ENCODE measurements at places on chromosomes 3 and 15.

- DNase-seq, result no peak
Measured at GRCh38 chr3:142962520-142963233, 797 bp downstream of the PAQR9 start.

- no peak for DNase-seq
Measured at GRCh38 chr3:152038490-152038889, 165.0 kb downstream of the SUCNR1 start.

DNA sequence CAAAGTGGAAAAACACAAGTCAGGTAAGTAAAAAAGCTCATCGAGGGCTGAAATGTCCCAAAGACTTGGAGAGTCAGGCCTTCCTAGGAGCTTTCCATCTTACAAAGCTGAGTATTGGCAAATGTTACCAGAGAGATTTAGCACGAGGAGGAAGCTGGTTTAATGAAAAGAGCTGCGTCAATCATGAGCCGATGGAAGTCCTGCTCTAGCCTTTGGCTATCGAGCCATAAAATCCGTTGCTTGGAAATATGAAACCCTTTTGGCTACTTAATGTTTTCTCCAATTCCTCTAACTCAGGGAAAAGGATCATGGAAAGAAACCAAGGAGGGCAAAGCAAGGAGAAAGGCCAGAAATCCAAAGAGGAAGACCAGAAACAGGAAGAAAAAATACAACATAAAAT, 1074.6 kb downstream of the FHIT start:
- no peak for DNase-seq

GRCh38 chr3:41419809-41420208, 220.5 kb downstream of the CTNNB1 start:
- no peak for DNase-seq

DNA sequence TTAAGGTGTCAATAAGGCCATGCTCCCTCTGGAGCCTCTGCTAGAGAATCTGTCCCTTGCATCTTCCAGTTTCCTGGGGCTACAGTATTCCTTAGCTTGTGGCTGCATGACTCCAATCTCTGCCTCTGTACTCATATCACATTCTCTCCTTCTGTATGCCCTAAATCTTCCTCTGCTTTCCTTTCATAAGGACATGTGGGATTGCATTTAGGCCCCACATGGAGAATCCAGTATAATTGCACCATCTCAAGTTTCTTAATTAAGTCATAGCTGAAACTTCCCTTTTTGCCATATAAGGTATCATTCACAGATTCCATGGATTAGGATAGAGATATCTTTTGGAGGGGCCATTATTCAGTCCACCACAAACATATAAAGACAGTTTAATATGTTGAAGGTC, 409.8 kb upstream of the TMCO5A start:
- no peak for DNase-seq

DNA sequence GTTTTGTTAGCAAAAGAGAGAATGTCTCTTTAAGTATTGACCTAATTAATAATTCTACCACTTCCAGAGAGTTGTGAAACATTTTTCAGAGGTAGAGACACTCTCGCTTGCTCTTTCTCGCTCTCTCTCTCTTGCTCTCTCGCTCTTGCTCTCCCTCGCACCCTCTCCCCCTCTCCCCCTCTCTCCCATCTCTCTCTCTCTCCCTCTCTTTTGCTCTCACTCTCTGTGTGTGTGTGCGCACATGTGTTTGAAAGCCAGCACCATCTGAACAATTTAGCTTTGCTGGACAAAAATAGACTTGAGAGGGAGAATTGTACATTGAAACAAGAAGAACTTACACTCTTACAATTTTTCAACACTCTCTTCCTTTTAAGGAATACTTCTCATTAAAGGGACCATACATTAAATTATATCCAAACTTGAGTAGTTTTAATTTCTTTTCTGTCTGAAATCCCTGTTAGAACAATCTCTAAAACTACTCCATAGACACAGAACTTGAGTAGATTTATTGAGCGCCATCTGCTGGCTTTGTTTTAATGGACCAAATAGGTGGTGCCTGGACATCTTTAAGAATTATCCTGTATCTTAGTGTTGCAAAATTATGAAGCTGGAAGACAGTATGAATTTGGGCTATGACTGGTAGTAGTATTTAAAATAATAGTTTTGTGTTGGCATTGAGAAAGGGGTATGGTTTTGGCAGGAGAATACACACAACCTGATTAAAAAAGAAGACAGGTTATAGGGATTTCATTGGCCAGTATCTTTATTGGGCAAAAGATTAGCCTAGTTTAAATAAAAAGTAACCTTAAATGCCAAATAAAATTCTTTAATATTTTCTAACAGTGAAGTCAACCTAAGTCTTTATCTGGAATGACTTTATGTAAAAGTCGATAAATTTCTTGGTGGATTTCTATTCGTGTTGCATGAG, 124.6 kb downstream of the AKAP13 start:
- no peak for DNase-seq

- DNase-seq, result no peak
Measured at GRCh38 chr15:60507596-60508424, 28.9 kb upstream of the ICE2 start.

- no peak for DNase-seq
Measured at GRCh38 chr15:57532731-57533447, 58.8 kb upstream of the MYZAP start.

DNA sequence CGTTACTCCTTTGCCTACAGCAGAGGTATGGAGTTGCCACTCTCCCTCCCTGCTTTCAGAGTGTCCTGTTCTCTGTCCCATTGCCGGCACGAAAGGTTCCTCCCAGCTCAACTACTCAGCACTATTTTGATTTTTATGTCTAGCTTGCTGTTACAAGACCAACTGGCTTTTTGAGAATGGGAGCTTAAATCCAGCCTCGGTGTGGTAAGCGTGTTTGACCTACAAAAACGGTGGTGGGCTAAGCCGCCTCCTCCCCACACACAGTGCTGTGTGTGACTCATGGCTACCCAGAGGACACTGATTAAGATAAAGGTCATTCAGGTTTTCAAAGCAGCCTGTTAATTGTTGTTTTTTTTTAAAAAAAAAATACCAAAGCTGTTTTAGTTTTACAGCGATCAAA, 64.5 kb downstream of the LRTM1 start:
- DNase-seq, result no peak

DNA sequence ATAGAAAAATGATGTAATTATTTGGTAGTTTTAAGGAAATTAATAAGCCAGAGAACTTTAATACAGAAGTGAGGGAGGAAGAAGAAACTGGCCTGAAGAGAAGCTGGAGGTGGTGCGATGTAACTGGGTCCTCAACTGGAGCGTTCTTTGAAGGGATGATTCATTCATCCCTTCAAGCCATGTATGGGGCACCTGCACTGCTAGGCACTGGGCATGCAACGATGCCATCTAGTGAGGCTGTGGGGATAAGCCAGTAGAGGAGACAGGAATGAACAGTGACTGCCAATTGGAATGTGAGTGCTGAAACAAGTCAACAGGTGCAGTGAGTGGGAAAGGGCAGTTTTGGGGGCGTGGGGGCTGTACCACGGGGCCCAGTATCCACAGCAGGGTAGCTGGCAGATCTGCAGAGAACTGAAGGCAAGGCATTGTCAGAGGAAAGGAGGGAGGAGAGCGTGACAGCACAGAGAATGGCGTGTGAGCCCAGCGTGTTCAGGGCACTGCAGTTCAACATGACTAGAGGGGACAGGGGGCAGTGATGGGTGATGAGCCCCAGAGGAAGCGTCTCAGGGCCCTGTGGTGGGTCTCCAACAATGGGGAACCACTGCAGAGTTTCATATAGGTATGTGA, 3.8 kb upstream of the KIF23 start:
- no peak for DNase-seq

GRCh38 chr15:93200081-93200836, 111.2 kb upstream of the RGMA start:
- DNase-seq, result no peak

DNA sequence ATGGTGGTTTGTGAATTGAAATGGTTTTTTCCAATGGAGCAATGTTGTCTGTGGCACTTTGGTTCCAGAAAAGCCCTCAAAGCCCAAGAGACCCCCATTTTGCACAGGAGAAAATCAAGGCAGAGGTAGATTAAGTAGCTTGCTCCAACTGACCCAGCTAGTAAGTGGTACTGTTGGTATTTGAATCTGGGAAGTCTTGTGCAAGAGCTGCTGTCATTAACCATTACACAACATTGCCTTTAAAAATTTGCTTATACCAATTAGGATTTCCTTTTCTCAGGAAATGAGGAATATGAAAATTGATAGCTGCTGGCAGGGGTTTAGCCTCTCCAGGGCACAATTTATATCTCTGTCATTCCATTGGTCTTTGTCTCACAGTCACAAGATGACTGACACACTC, 102.4 kb upstream of the UBE3A start:
- DNase-seq, result no peak

GRCh38 chr3:149080699-149081091, 5.6 kb downstream of the HLTF start:
- no peak for DNase-seq

GRCh38 chr3:130870423-130870822, 23.5 kb upstream of the ATP2C1 start:
- no peak for DNase-seq

GRCh38 chr15:26656080-26656479, 116.8 kb downstream of the GABRB3 start:
- DNase-seq, result no peak

DNA sequence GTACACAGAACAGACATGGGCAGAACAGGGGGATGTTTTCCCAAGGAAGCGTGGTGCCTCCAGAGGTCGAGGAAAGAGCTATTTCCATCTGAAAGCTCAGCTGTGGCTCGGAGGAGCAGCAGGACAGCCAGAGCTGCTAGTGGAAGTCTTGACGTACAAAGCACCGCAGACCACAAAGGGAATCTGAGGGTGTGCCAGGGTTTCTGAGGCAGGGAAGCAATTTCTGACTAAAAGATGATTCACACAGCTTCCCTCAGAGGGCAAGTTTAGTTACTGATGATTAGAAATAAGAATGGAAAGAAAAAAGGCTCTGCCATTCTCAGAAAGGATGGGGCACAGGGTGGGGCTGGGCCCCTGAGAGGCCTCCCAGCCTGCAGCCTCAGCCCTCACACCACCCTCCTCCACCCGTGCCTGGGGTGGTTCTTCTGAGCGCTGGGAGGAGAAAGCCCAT, 45.8 kb upstream of the SEC13 start:
- DNase-seq, result peak; percentile 16

- DNase-seq, result no peak
Measured at GRCh38 chr3:136334209-136334608, 84.1 kb downstream of the PCCB start.

DNA sequence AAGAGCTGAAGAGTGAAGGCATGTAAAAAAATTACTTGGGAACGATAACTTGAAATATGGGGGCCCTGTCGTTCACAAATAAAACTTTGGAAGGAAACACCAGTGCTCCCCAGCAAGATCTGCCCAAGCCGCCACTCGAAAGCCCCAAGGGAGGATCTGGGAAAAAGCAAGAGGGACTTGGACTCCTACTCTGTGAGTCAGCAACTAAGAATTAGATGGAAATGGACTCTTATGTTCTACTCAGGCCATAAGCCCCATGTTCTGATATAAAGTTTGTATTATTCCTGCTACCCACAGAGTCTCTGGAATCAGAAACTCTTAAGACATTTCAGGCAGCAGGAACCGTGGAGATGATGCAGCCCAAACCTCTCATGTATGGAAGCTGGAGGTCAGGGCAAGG, 75.7 kb downstream of the ITGB5 start:
- no peak for DNase-seq

DNA sequence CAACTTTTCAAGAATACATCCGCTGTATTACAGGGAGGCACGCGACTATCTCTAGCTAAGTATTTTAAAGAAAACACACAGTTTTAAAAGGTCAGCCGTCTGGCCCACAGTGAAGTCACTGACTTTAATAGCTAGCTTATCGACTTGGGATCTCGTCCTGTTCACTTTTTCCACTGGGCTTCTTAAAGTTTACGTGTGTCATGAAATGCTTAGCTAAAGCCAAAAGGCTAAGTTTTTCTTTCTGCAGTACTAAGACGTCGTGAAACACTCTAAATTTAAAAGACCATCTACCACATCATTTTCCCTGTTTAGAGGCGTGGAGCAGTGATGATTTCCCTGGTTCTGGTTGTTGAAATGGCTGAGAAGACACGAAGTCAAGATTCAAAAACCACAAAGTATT, 27.1 kb downstream of the LRIG1 start:
- DNase-seq, result no peak

DNA sequence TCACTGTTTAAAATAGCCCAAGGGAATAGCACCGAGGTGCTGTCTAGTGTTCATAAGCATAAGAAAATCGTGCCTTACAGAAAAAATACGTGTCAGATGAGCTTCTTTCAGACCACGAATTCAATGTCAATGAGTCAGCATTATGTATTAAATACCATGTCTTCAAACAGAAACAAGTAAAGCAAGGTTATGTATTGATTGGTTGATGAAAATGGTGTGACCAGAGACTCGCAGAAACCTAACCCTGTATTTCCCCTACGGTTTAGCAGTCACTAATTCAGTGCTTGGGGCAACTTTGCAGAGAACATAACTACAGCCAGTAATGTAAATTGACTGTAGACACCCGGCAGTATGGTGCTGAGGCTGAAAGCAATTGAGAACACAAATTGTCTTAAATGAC, 307.7 kb downstream of the IL5RA start:
- DNase-seq, result no peak

- DNase-seq, result peak; percentile 22
Measured at GRCh38 chr15:101320501-101321052, 25.5 kb upstream of the SNRPA1 start.

DNA sequence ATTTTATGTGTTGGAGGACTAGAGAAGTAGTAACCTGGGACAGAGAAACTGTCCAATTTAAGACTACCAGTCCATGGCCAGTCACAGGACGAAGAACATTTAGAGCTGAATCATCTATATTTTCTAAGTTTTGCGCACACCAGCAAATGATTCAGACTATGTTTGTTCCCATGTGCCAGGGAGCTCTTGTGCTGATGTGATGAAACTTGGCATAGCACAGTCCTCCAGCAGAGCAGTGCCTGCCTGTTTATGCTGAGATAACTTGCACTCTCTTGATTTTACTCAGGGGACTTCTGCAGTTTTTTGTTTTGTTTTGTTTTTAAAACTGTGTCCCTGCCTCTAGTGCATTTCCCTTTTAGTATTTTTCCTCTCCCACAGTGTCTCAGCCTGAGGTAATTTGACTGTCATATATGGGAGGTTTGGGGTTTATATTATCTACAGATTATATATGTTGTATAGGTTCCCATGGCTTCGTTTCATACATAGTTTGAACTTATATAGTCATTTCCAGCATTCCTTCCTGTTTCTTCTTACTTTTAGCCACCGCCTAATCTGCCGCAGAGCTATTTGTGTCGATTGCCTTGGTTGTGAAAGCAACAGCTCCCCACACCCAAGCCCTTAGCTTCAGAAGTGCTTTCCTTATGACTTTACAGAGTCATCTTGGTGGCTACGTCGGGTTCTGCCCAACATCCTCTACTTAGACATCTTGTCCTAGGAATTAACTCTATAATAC, 45.5 kb downstream of the PPM1L start:
- no peak for DNase-seq
